ENCODE measurements at places on chromosomes 13 and 19. TPM values are rescaled to one million over a fixed set of nuclear protein-coding genes. Genes with fewer than 3 reads are reported as not detected.

DNA sequence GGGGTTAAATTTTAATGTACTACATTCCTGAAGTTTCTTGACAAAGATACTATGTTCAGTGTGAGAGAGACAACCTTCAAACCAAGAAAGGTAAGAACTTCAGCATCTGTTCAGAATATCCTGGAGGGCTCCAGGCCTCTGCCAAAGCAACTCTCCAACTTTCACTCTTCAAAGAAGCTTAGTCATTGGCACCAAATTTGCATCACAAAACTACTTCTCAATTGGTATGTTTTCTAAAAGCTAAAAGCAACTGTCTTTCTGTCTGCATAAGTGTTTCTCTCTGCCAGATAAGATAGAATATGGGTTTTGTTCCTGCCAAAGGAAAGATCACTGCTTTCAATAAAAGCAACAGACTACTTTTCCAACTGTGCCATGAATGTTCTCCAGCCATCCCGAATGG is 187.4 kb downstream of the SUCLA2 start:
- DNase-seq = no peak

- DNase-seq = no peak
Observed at GRCh38 chr19:13262450-13262849, 112.2 kb downstream of the IER2 start.

- DNase-seq = no peak
Observed at GRCh38 chr13:25958986-25959385, 92.8 kb downstream of the SHISA2 start.

DNA sequence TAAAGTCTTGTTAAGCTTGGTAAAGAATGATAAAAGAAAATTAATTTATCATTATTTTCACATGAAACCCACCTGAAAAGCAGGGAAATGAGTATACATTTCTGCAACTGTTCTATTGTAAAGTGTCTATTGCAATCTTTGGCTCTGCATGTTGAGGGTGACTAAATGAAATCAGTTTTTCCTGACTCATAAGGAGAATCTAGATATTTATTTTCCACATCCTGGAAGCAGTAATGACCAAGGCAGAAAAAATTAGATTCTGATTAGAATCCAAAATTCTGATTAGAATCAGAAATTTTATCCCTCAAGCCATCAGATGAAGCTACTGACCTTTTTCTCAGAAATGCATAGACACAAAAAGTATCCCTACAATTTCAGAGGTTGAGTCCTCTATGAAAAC is 178.4 kb downstream of the MYO16 start:
- DNase-seq = no peak

- DNase-seq = peak; percentile 80
Observed at GRCh38 chr19:48608798-48609263, 2.3 kb downstream of the SPACA4 start.

The TYROBP gene
- total RNA-seq = 58.8 TPM

The LRRC63 gene
- total RNA-seq = not detected

The C13orf42 gene
- total RNA-seq = not detected

Data from posterior vena cava (tissue), 2 donors.